ENCODE measurements at places on chromosomes 11 and 22. TPM values are rescaled to one million over a fixed set of nuclear protein-coding genes. Genes with fewer than 3 reads are reported as not detected.

- peak within 1 kb of the TSS; percentile 99 for H3K27ac ChIP-seq
- peak within 1 kb of the TSS; percentile 83 for H3K4me3 ChIP-seq
- no peaks in the 10 kb centered on the region for H3K27me3 ChIP-seq
- DNase-seq: peak; percentile 54
- peaks cover 36% of the 10 kb centered on the region for H3K4me1 ChIP-seq
- peaks cover 14% of the 10 kb centered on the region for H3K36me3 ChIP-seq
These were observed at the start of gene YAP1 for GRCh38 chr11:102109896-102110760. TSS of gene YAP1 (plus strand) at chr11:102110447. CDS start at chr11:102110849, 402 bp downstream.

GRCh38 chr11:8222820-8223512 is 40.7 kb downstream of the LMO1 start:
- no peaks in the 10 kb centered on the region for H3K36me3 ChIP-seq
- H3K27ac ChIP-seq: no peak overlapping the region
- H3K27me3 ChIP-seq: no peaks in the 10 kb centered on the region

DNA sequence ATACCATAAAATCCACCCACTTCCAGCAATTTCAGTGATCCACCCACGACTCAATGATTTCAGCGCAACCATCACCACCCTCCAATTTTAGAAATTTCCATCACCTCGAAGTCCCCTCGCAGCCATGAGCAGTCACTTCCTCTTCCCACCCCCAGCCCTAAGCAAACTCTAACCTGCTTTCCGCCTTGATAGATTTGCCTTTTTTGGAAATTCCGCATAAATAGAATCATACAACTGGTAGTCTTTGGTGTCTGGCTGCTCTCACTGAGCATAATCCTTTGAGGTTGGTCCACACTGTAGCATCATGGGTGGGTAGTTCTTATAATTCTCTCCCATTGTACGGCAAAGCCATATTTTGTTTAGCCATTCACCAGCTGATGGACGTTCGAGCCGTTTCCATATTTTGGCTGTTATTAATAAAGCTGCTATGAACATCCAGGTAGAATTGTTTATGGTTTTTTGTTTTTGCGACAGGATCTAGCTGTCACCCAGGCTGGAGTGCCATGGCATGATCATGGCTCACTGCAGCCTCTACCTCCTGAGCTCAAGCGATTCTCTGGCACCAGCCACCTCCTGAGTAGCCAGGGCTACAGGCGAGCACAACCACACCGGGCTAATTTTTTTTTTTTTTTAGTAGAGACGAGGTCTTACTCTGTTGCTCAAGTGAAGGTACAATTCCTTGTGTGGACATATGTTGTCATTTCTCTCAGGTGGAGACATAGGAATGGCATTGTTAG is 16.0 kb downstream of the PIM3 start:
- H3K4me3 ChIP-seq: no peak overlapping the region
- 0 out of 2 replicates have a peak overlapping the region, but pooled peaks have one; percentile 3 for H3K27ac ChIP-seq
- H3K27me3 ChIP-seq: no peaks in the 10 kb centered on the region
- H3K4me1 ChIP-seq: peaks cover 8% of the 10 kb centered on the region
- H3K36me3 ChIP-seq: no peaks in the 10 kb centered on the region

MAJIN gene
- not detected for total RNA-seq

OR51T1 gene
- not detected for total RNA-seq

Measured in Panc1 (cell line).